ENCODE measurements at places on chromosomes 1 and 21.

DNA sequence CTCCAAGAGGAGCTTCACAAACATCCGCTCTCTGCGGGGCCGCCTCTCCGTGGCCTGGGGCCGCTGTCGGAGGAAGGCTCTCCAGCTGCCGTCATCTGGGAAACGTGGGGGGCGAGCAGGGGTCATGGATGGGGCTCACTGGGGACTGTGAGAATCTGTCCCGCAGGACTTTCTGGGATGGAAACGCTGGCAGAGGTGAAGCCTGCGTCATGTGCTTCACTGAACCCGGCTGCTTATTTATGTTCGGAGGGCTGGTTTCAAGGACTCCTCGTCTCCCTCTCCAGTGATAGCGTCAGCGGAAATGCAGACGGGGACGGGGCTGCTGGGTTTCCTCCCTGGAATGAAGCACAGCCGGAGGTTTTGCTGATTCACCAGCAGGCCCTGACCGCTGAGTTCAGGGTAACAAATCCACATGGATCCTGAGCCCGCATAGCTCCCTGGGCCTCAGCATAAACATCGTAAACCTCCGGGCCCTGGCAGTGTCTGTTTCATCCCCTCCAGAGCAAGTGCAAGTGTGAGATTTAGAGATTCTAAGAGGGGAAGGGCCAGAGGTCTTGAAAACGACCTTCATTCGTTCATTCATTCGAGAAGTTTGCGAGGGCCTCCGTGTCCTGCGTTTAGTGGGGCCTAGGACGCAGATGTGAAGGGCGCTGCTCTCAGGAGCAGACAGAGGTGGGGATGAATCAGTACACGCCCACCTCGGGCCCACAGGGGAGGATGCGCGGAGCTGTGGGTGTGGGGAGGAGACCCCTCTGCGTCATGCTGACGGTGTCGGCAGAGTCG, 7.0 kb upstream of the POFUT2 start:
- DNase-seq: no peak

DNA sequence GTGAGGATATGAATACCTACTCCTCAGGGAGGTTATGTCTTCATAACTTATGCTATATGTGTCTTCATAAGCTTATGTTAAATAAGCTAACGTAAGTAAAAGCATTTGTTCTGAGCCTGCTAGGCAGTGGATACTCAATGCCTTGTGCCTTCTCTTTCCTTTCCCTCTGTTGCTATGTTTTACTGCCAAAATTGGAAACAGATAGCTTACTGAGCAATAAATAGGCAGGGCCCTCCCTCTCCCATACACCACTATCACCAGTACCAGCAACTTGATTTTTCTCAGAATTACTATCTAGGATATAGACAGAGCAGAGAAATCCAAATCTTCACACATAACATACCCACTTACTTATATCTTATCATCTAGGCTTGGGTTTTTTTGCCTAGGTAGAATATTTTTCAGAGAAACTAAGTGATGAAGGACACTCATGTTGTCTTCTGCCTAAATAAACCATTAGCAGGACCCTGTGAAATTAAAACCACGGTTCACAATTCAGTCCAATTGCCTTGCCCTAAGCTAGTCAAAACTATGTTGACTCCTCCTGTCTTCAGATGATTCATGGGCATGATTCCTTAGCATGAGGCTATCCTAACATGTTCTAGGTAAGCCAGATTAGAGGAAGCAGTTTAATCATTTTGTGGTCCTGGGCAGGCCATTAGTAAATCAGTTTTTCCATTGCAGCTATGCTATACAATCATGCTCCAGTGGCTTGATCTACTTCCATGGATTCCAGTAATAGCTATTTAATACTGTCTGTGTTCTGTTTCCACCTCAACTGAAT, 15.9 kb upstream of the LRRC8C start:
- no peak for DNase-seq

GRCh38 chr1:98496256-98496995, 165.1 kb upstream of the SNX7 start:
- DNase-seq: no peak

- DNase-seq: no peak
Observed at GRCh38 chr1:109631513-109632505, 12.2 kb downstream of the AMPD2 start.

DNA sequence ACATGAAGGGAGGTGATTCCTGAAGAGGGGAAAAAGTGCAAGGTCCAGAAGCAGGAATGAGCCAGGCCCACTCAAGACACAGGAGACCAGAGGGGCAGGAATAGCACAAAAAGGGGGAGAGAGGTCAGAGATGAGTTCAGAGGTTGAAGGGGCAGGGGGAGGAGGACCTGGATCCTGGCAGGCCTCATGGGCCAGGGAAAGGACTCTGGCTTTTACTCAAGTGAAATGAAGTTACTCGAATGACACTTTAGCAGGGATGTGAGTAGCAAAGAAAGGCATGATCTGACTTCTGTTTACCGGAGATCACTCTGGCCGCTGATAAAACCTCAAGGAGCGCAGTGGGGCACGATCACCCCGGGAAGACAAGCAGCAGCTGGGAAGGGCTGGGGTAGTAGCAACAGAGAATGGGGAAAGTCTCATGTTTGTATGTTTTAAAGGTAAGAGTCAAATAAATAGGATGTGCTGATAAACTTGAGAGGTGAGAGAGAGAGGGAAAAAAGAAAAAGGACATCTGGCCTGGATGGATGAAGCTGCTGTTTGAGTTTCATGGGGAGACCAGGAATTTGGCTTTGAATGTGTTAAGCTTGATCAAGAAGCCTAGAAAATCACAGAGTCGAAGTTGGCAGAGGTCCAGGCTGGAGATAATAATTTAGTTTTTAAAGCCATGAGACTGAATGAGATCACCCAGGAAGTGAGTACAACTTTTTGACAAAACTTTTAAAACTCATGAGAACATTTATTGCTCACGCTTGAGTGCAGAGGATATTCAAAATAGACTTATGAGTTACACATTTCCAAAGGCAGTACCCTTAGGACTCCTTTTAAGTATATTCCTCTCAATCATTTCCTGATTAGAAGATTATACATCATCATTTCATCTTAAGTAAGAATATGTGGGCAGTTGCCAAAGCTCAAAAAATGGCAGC, 156.0 kb downstream of the RERE start:
- DNase-seq: no peak
